ENCODE measurements at places on chromosomes 1 and 21.

DNA sequence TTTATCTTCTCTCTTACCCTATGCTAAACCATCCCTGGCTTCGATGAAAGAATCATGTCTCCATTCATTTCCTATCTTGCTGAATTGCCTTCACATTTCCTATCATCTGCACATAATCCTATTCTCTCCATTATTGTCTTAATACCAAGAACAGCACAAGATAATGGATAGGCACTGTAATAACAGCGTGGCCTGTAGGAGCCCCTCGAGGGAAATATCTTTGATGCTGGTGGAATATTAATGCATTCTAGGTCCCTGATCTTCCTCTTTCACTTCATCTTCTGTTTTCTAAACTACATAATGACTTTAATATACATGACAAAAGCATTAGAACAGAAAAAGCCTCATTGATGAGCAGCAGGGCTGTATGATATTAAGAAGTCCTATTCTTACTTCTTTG lies 720.6 kb downstream of the RWDD3 start:
- DNase-seq, result no peak

- DNase-seq, result no peak
Measured at GRCh38 chr21:25456672-25457071, 150.6 kb downstream of the MRPL39 start.

GRCh38 chr1:230424391-230425251 lies 1.5 kb downstream of the PGBD5 start:
- DNase-seq, result no peak

DNA sequence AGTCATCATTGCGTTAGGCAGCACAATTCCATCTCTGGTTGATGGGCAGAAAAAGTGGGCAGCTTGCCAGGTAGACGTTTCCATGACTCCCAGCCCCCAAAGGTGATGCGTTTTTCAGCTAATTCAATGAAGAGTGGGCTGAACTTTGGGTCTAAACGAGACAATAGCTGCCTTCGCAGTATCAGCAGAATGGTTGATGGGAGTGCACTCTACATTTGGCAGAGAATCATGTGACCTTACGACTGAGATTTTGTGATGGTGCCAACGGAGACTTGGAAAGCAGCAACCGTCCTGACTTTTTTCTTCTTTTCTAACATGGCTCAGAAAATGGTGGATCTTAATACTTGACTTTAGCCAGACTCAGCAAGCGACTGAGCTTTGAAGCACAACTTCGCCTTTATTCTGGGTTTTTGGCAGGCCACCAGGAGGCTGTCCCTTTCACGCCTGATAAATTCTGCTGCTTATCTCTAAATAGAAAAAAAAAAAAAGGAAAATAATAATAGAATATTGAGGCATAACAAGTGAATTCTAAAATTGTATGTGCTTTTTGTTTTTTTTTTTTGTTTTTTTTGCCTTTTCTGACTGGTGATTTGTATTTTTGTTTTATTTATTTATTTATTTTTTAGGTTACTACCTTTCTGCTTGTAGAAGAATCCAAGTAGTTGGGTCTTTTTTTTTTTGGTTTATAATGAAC lies 804.8 kb downstream of the USP25 start:
- DNase-seq, result no peak

Data from activated naive CD4-positive, alpha-beta T cell (primary cell).